Stimulated activated memory B cell treated with anti-CD40 and anti-IgM and Interleukin-4, amounts not matched to agents 10 μg/mL and 1 μg/mL and 100 μg/mL, for 72 hours (primary cell): ENCODE measurements at places on chromosomes 11 and 22.

DNA sequence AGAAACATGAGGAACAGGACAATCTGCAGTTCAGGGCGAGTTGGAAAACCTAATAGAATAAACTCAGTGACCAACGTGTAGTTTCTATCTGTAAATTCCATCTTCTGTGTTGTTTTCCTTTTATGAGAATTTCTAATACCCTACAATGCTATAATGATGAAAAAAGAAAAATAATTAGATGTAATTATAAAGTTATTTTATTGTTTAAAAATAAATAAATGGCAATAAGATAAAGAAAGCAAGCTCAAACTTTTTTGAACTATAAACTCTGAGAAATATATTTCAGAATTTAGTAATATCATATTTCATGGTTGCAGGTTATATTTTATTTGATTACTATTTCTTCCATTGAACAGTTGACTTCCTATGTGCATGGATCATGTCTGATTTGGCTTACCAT, at the start of gene OR5I1:
Gene OR5I1 (minus strand): TSS at position 101 of the 400 bp plus-strand sequence. CDS start 0 bp downstream, at position 101.
- no peaks in the 10 kb centered on the region for H3K27me3 ChIP-seq
- no peak for ATAC-seq
- H3K27ac ChIP-seq: no peak within 1 kb of the TSS
- H3K4me1 ChIP-seq: no peaks in the 10 kb centered on the region
- no peak within 1 kb of the TSS for H3K4me3 ChIP-seq

DNA sequence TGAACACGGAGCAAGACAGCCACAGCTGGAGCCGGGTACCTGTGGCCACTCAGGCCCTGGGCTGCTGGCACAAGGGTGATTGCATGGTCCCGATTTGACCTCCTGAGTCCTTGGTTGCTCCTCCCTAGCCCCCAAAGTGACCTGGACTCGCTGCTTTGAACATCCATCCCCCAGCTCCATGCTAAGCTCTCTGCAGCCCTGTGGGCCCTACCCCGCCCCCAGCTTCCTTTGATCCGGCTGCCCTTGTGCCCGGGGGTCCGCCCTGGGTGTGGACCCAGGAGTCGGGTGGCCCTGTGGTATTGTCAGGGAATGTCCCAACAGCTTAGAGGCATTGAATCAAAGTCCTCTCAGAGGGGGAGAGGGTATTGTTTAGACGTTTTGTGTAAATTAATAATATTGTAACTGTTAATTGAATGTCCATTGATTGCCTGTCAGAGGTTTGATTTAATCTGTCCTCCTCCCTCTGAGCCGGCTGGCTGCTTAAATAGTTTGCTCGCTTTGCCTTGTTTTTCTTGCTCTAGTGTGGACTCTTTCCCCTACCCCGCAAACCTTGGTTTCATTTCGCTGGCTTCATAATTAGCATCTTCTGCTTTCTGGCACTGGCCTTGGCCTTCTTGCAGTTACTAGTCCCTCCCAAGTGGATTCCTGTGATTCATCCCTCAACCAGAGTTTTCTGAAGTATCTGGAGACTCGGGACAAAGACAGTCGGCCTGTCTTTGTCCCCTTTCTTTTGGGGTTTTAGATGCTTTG, 20.7 kb downstream of the GRIK4 start:
- no peaks in the 10 kb centered on the region for H3K36me3 ChIP-seq
- ATAC-seq: no peak
- peaks cover 45% of the 10 kb centered on the region for H3K27me3 ChIP-seq
- H3K27ac ChIP-seq: no peak overlapping the region
- H3K4me3 ChIP-seq: no peak overlapping the region
- no peaks in the 10 kb centered on the region for H3K4me1 ChIP-seq

DNA sequence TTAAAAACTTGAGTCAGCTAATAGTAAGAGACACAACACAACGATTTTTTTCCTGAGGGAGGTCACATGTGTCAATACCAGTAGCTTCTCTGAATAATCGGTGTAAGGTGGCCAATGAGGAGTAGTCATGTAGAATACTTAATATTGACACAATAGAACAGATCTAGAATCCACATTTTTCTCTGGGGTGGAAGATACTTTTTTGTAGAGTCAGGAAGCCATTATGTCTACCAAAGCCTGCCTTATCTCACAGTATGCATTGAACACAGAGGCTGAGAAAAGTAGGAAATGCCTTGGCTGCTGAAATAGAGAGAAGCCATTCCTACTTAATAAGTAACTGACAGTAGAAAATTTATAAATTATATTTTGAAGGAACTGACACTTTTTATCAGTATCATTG, 725.0 kb downstream of the METTL15 start:
- H3K27me3 ChIP-seq: no peaks in the 10 kb centered on the region
- no peaks in the 10 kb centered on the region for H3K4me1 ChIP-seq
- no peak for ATAC-seq

- H3K36me3 ChIP-seq: no peaks in the 10 kb centered on the region
- no peaks in the 10 kb centered on the region for H3K4me1 ChIP-seq
- peaks cover 41% of the 10 kb centered on the region for H3K27me3 ChIP-seq
- no peak for ATAC-seq
These were observed 6.4 kb downstream of the MUC5AC start for GRCh38 chr11:1163911-1164735.

GRCh38 chr11:37755521-37755920, 1157.5 kb upstream of the RAG2 start:
- H3K4me1 ChIP-seq: no peaks in the 10 kb centered on the region
- no peak for ATAC-seq
- H3K27me3 ChIP-seq: no peaks in the 10 kb centered on the region

DNA sequence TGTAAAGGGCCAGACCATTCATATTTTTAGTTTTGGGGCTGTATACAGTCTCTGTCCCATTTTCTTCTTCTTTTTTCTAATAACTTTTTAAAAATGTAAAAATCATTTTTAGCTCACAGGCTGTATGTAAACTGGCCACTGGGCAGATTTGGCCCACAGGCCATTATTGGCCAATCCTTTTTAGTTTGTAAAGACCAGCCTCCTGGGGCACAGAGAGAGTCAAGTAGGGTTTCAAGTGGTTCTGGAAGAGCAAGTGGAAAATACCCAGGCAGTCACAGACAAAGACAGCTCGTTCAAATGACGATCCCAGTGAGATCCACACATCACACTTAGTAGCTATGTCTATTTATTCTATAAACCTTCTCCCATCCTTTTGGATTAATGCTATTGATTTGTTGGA, 150.2 kb upstream of the ARHGAP20 start:
- peaks cover 19% of the 10 kb centered on the region for H3K4me1 ChIP-seq
- ATAC-seq: no peak
- H3K27me3 ChIP-seq: no peaks in the 10 kb centered on the region
- H3K27ac ChIP-seq: no peak overlapping the region
- H3K36me3 ChIP-seq: no peaks in the 10 kb centered on the region

GRCh38 chr22:26822313-26822712, 164.9 kb downstream of the MIAT start:
- no peak overlapping the region for H3K4me3 ChIP-seq
- no peak overlapping the region for H3K27ac ChIP-seq
- no peak for ATAC-seq
- no peaks in the 10 kb centered on the region for H3K4me1 ChIP-seq
- H3K36me3 ChIP-seq: peaks cover 14% of the 10 kb centered on the region

DNA sequence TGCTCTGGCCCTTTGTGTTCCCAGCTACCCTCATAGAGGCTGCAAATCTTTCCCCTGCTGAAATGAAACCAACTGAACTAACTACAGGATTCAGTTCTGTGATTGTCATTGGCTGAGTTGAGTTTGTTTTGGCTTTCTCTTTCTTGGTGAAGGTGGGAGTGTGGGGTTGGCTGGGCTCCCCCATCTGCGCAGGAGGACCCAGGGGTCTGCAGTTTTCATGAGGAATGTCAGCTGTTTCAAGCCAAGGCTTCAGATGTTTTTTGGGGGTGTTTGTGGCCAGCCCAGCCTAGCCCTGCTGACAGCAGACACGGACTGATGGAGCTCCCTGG, 34.0 kb downstream of the LRP5 start:
- no peak overlapping the region for H3K4me3 ChIP-seq
- no peak for ATAC-seq
- H3K4me1 ChIP-seq: peaks cover 49% of the 10 kb centered on the region
- H3K27me3 ChIP-seq: no peaks in the 10 kb centered on the region

DNA sequence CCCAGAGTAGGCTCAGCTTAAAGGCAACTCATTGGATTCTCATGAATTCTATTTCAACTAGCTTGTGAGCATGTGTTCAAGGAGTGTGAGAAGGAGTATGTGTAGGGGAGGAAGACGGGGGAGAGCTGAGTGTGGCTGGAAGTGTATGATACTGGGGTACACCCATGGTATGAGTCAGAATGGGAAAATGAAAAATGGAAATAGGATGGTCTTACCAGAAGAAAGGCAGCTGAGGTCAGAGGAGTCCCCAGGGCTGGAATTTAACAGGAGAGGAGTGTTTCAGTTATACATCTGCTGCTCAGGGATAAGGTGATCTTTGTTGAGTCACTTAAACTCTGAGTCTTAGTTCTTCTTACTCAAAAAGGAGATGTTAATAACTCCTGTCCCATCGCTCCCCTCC, 6.7 kb upstream of the ADAMTS15 start:
- peaks cover 9% of the 10 kb centered on the region for H3K4me1 ChIP-seq
- H3K4me3 ChIP-seq: no peak overlapping the region
- H3K36me3 ChIP-seq: no peaks in the 10 kb centered on the region
- H3K27ac ChIP-seq: no peak overlapping the region
- H3K27me3 ChIP-seq: peaks cover 60% of the 10 kb centered on the region

GRCh38 chr22:41459431-41459830, 9.1 kb downstream of the PHF5A start:
- H3K36me3 ChIP-seq: peaks cover 27% of the 10 kb centered on the region
- no peaks in the 10 kb centered on the region for H3K27me3 ChIP-seq
- no peak overlapping the region for H3K27ac ChIP-seq
- H3K4me3 ChIP-seq: no peak overlapping the region
- peaks cover 10% of the 10 kb centered on the region for H3K4me1 ChIP-seq
